ACHN (cell line): ENCODE measurements at places on chromosomes 16 and 17.

DNA sequence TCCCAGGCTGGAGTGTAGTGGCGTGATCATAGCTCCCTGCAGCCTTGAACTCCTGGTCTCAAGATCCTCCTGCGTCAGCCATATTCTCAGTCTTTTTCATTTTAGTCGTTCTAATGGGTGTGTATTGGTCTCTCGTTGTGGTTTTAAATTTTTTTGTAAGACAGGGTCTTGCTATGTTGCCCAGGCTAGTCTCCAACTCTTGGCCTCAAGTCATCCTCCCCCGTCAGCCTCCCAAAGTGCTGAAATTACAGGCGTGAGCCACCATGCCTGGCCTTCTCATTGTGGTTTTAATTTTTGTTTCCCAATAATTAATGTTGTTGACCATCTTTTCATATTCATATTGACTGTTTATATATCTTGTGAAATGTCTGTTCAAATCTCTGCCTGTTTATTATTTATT, 8.6 kb downstream of the TMEM94 start:
- no peak for DNase-seq

DNA sequence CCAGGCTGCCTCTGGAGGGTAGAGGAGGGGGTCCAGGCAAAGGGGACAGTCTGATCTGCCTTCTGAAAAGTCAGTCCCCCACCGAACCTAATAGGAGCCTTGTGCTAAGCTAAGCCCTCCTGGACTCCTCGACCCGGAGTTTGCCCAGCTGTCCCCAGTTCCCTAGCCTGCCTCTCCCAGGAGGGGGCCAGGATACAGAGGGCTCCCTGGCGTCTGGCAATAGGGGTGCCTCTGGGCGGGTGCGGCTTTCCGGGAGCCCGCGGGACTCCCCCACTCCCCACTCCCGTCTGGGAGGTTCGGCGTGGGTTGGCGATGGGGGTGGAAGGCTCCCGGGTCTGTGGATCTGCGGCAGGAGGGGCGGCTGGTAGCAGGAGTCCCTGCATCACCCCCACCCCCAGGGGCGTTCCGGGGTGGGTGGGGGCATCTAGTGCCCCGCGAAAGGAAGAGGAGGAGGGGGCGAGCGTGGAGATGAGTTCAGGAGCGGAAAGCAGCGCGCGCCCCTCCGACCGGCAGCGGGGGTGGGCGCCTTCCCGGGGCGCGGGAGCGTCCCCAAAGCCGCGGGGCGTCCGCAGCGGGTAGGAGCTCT, 1.2 kb downstream of the GSG1L start:
- no peak for DNase-seq

DNA sequence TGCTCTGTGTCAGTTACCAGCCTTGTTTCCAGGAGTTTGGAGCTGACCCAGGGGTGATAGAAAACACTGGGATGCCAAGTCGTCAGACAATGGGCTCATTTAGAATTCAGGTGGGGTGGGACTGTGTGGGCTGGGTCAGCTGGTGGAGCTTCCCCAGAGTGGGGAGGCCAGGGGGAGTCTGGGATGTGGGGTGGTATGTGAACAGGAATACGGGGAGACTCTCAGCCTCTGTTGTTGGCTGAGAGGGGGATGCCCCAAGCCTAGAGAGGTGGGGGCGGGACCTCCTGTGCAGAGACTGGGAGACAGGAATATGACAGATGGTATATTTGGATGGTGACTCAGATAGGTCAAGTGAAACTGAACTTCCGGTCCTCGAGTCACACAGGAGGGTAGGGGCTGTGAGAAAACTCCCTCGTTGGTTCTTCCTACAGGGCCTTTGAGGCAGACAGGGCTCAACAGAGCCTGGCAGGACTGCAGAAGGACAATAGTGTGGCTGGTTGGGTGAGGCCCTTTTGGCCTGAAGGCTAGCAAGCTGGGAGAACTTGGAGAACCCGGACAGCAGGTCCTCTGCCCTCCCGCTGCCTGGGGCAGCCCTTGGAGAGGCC, 23.7 kb downstream of the CDH1 start:
- DNase-seq, result peak; percentile 30

DNA sequence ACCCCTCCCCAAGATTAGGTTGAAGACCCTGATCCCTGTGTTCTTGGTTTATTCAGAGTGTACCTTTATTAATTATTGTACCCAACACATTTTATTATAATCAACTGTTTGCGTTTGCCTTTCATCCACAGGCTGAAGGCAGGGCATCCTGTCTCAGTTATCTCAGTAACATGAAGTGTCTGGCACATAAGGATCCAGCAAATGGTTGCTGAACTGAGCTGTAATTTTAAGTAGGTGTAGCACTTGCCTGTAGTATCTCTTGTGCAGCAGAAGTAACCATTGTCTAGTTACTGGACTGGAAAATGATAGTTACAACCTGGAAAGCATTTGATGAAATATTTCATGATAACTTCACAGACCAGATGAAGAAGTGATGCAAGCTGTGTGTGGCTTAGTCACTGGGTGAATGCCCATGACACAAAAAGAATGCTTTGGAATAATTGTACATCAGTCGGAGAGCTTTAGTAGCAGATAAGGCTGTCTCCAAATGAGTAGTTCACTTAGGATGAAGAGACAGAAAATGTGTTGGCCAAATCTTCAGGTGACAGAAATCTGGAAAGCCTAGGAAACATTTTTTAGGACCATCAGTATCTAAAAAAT, 56.6 kb downstream of the ESRP2 start:
- DNase-seq, result no peak

DNA sequence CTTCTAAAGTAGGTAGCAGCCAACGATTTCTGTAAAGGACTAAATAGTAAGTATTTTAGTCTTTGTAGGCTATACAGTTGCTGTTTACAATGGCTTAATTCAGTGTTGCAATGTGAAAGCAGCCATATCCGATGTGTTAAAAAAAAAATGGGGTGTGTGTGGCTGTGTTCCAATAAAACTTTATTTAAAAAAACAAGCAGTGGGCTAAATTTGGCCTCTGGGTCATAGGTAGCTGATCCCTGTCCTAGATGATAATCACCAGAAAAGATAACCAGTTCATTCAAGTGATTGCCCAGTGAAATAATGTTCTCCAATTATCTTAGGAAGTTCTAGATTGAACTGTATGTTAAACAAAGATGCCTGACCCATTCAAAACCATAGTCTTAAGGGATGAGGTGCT, 124.3 kb downstream of the MAP2K6 start:
- no peak for DNase-seq

- DNase-seq, result peak; percentile 94
Measured at GRCh38 chr16:73020409-73020884, 27.5 kb downstream of the ZFHX3 start.

DNA sequence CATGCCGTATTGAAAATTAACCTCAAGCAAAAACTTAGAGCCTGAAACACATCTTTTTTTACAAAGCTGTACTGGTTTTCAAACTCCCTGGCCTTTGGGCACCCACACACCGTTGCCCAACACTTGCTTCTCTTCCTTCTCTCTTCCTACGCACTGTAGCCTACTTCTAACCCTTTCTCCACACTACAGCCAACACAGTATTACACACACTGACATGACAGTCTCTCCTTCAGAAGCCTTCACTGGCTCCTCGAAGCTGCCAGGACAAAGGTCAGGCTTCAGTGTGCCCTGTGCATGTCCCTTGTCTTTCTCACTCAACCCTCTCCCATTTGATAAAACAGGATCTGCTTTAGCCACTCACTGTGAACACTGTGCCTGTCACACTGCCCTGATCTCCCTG, 8.0 kb downstream of the FANCA start:
- no peak for DNase-seq

DNA sequence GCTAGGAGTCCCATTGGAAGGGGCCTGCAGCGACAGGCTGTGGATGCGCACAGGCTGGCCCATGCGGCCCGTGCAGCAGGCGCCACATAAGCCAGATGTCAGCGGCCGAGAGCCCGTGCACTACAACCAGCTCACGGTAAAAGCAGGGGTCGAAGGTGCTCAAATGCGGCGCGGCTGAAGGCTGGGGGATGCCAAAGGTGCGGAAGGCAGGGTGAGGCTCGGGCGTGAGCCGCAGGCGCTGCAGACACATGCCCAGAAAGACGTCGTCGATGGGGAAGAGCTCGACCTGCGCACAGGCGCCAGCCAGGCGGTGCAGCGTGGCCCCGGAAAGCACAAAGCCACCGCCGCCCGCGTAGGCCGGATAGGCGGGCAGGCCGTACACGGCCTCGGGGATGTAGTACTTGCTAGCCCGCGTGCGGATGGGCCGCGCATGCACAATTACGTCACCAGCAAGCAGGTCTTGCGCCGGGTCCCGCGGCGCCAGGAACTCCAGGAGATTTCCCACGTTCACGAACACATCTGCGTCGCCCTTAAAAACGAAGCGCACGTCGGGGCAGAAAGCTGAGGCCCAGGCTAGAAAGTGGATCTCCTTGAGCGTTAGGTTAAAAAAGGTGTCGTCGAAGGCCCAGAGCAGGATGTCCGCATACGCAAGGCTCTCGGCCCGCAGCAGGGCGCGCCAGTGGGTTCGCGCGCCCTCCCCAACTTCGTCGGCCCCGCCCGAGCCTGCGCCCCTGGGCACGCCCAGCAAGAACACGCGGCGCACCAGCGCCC, 1.3 kb downstream of the B3GNT9 start:
- no peak for DNase-seq

DNA sequence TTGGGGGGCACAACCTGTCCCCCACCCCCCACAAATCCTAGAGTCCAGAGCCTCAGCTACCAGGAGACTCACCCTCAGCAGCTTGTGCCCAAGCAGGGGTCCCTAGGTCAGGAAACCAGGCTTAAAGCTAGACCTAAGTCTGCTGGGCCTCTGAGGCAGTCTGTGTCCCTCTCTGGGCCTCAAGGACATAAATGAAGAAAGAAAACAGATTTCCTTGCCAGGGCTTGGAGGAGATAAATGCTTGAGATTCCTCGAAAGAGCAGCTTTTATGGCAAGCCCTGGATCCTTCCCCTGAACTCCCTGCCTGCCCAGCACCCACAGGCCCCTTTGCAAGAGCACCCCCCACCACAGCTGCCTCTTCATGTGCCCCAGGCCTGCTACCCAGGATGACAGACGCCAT, 3.3 kb downstream of the SRCIN1 start:
- no peak for DNase-seq

GRCh38 chr16:74226338-74226954, 70.2 kb upstream of the PSMD7 start:
- DNase-seq, result peak; percentile 14

- no peak for DNase-seq
Measured at GRCh38 chr16:19718624-19718965, 524 bp downstream of the IQCK start.

- DNase-seq, result peak; percentile 53
Measured at GRCh38 chr17:50213026-50214022, 11.9 kb upstream of the COL1A1 start.
